ENCODE measurements at places on chromosomes 6 and 20.
A peak's percentile ranks its signal among the peaks of the same experiment; 100 is the strongest.

- no peak for DNase-seq
These were observed 106.5 kb upstream of the GMDS start for GRCh38 chr6:2351807-2352431.

DNA sequence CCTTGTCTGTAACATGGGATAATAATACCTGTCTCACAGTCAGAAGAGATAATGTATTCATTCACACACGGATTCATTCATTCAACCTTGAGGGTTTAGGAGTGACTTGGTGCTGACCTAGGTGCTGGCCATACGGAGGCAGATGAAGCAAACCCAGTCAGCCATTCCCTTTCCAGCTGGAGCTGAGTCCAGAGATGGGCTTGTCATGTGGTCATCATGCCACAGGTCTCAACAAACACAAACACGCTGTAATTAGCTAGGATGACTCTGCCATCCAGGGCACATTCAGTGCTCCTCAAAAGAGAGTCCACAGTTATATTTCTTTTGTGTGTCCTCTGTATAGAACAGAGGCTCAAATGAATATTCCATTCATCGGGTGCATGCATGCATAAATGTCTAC is 19.5 kb upstream of the PRELID3B start:
- no peak for DNase-seq

DNA sequence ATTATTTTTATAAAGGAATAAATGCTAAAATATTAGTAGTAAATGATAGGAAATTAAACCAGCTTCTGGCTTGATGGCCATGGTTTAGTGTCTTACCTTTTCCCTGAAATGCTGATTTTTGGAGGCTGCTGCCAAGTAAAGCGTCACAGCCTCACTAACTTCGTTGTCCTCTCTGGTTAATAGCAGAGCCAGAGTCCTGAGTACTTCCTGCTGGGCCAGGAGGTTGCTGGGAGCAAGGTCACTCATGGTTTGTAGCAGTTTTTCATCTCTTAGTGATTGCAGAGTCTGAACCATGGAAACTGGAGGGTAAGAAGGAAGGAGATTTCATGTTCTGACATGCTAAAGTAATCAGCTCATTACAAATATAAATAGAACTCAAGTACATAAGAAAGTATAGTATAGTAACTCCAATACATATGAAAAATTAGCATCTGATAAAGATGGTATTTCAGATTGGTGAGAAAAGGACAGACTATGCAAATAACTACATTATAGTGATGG is 26.5 kb upstream of the ARMH2 start:
- DNase-seq: no peak

GRCh38 chr20:33299111-33299603 is 16.1 kb downstream of the BPIFB1 start:
- DNase-seq: no peak

GRCh38 chr6:4698901-4699659 is 77.1 kb upstream of the CDYL start:
- no peak for DNase-seq

GRCh38 chr6:159038914-159039884 is 5.6 kb downstream of the TAGAP start:
- DNase-seq: peak; percentile 70

GRCh38 chr20:52684905-52685304 is 287.3 kb upstream of the TSHZ2 start:
- no peak for DNase-seq

DNA sequence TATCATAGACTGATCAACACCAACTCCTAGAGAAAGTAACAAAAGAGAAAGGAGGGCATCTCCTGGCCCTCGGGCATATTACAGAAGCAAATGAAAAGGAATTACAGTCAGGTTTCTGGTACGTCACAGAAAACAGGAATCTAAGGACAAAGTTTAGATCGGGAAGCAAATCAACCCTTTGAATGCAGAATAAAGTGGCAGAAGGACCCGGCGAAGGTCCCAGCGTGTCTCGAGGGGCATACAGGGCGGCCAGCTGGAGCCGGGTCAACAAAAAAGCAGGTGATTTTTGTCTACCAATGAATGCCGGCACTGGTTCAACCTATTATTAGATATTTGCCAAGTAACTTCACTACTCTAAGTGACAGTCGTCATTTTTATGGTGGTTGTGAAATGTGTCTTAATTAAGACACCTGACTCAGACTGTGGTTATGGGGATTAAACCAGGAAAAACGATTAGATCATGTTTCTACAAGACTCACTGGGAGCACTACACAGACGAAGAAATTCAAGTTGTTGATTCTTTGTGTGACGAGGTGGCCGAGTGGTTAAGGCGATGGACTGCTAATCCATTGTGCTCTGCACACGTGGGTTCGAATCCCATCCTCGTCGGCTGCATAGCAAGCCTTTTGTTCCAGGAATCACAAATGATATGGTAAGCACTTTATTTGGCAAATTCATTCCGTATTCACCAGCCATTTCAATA is 12.4 kb upstream of the ZSCAN9 start:
- DNase-seq: no peak

DNA sequence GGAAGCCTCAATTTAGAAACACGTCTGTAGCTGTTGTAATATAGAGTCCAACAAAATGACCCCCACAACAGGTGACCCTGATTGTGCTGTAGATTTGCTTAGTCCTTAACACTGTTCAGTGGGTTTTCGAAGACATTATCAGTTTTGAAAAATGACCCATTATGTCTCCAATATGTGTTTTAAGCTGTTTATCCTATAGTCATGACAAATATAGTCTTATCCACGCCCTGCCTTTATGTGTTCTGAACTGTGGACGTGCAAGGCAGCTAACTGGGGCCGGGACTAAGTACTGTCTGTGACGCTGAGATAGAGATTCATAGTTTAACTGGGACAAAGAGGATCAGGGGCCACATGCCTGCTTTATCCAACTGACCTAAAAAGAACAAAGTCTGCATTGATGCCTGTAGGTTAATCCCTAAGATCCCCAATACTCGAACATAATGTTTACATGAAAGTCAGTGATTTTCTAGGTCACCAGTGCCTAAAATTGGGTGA is 192.4 kb downstream of the CD83 start:
- no peak for DNase-seq
